T-helper 1 cell (primary cell): ENCODE measurements at places on chromosomes 3 and 15.
A peak's percentile ranks its signal among the peaks of the same experiment; 100 is the strongest.

DNA sequence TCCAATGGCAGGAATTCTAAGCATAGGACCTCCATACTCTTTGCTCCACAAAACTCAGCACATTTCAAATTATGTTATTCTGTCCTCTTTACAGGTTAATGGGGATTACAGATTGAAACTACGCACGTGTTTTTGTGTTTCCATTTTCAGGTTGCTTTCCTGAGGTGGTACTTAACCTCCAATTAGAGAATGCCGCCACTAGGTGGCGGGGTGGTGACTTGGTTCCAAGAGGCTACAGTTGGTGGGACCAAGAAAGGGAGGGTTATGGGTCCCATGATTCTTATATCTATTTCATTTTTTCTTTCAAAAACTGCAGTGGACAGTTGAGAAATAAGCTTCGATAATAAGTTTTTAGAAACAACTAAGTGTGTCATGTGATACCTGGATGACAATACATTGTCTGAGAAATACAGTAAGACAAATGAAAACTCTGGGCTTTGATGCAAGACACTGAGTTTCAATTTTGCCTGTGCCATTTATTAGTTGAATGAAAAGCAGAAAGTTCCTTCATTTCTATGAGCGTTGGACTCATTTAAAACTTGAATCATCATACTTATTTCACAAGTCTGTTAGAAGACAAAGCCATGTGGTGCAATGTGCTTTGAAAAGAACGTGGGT is 539.0 kb downstream of the FGF12 start:
- peak; percentile 2 for DNase-seq

DNA sequence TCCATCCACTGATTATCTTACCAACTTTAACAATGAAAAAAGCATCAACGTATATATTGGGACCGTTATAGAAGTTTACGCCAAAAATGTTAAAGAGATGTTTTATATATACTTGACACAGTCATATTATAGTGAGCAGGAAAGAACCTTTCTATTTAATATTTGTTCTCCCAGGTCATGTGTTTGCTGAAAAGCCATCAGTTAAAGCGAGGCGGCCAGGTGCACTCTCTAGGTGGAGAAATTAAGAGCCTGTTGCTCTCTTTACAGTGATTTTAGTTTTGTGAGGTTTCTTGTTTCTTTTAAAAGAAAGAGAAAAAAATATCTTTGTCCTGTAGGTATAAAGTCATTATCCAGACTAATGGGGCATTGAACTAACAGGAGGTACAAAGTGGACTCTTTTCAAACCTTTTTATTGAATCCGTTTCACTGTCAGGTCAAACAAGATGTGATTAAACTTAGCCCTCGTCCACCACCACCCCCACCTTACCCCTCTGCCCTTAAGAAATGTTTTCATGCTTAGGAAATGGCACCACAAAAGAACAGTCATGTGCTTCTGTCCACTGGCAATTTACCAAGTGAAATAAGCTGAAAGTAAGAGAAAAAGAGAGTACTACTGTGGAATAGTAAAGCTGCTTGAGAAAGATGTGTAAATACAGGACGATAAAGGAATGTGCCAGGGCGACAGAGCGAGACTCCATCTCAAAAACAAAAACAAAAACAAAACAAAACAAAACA is 279.9 kb downstream of the PTPRG start:
- no peak for DNase-seq

- DNase-seq, result no peak
Measured at GRCh38 chr3:54347060-54347459, 224.7 kb downstream of the CACNA2D3 start.

DNA sequence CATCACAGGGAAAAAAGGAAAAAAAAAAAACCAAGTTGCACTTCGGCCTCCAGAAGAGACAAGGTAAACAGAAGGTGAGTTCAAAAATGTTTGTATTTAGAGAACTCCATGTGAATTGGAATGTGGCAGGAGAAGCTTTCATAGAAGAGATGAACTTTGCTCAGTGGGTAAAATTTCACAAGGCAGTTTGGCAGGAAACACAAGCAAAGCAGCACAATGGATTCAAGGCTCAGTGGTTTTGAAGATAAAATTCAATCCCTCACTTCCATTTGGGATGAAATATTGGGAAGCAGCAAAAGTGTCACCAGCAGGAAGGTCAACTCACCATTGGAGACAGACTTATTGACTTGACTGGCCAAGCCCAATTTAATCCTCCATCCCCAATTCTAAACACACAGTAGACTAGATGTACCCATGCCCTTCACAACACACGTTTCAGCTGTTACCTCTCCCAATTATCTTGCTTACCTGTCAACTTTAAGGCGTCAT is 256.7 kb upstream of the ICE2 start:
- no peak for DNase-seq
